M059J (cell line): ENCODE measurements at places on chromosomes 12 and 14. TPM values are rescaled to one million over a fixed set of nuclear protein-coding genes. Genes with fewer than 3 reads are reported as not detected.

DNA sequence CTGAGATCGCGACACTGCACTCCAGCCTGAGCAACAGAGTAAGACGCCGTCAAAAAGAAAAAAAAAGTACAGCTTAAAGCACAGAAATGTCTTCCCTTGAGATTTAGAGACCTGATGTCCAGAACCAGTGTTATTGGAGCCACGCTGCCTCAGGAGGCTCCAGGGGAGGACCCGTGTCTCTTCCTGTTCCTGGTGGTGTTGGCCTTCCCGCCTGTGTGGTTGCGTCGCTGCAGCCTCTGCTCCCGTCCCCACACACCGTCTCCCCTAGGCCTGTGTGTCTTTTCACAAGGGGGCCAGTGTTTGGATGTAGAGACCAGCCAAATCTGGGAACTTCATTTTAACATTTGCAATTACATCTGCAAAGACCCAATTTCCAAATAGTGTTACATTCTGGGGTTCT is 8.6 kb upstream of the FBRSL1 start:
- DNase-seq, result no peak

DNA sequence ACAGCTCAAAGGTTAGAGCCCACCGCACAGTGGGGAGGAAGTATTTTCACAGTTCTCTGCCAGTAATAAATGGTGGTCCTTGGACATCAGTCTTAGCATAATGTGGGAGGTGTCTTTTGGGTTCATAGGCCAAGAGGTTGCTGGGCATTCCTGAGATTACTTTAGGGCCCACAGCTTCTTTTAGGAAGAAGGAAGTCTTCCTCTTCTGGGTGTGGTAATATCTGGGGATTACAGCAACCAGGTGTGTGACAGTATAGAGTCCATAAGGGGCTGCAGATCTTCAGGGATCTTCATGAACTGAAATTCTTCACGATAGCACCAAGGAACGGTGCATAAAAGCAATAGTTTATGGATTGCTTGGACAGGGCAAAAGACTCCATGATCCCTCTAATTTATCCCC is 56.2 kb upstream of the PTGR2 start:
- no peak for DNase-seq

Gene NOVA1
- total RNA-seq, result not detected in 2 replicates

DNA sequence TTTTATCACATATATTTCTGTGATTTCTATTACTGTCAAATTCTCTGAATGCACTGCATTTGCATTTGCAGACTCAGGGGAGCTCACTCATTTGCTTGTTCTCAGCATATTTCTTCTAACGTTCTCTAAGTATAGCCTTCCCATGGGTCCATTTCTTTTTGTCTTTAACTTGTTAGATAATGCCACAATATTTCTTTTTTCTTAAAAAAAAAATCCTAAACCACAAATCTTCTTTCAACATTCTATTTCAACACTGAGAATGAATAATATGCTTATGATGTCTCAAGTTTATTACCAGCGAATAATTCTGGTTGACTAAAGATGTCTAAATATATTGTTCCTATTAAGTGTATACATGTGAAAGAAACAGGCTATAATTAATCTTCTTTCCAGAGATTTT is 200.2 kb downstream of the ANO6 start:
- no peak for DNase-seq

GRCh38 chr14:35229084-35229791 is 62.9 kb upstream of the PSMA6 start:
- peak; percentile 7 for DNase-seq

DNA sequence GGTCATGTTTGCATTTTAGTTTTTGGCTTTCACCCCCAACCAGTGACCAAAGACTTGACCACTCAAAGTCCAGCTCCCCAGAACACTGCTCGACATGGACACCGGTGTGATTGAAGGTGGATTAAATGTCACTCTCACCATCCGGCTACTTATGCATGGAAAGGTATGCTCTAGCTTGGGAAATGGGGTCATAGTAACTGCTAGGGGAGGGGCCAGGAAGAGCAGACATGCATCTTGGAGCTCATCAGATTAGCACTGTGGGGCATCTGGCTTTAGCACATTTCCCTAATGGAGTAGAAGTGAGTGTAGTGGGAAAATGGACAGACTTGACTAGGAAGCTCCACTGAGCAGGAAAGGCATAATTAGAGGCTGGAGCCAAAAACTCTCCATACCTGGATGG is 2.8 kb downstream of the PCBP2 start:
- no peak for DNase-seq

- DNase-seq, result no peak
These were observed 26.7 kb upstream of the WSCD2 start for GRCh38 chr12:108102363-108102762.

DNA sequence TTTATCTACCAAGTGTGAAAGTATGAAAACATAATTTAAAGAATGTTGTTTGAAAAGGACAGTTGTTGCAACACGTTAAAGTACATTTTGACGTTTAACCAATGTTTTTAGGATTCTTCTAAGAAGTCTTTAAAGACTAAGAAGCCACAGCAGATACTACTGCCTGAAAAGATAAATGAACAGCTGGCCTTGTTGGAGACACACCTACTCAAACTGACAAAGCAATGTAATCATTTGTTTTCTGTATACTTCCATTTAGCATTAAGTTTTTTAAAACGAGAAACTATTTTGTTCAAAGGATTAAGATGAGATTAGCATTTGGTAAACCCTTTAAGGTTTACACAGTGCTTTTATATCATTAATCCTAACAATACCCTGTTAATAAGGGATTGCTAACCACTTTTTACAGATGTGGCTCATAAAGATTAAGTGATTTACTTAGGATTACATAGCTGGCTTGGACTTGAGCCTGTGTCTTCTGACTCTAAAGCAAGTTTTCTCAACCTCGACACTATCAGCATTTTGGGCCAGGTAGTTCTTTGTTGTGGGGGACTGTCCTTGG is 134.4 kb downstream of the CFAP54 start:
- no peak for DNase-seq
